Dermis blood vessel endothelial cell (primary cell): ENCODE measurements at places on chromosomes 3 and 15. TPM values are rescaled to one million over a fixed set of nuclear protein-coding genes. Genes with fewer than 3 reads are reported as not detected.

DNA sequence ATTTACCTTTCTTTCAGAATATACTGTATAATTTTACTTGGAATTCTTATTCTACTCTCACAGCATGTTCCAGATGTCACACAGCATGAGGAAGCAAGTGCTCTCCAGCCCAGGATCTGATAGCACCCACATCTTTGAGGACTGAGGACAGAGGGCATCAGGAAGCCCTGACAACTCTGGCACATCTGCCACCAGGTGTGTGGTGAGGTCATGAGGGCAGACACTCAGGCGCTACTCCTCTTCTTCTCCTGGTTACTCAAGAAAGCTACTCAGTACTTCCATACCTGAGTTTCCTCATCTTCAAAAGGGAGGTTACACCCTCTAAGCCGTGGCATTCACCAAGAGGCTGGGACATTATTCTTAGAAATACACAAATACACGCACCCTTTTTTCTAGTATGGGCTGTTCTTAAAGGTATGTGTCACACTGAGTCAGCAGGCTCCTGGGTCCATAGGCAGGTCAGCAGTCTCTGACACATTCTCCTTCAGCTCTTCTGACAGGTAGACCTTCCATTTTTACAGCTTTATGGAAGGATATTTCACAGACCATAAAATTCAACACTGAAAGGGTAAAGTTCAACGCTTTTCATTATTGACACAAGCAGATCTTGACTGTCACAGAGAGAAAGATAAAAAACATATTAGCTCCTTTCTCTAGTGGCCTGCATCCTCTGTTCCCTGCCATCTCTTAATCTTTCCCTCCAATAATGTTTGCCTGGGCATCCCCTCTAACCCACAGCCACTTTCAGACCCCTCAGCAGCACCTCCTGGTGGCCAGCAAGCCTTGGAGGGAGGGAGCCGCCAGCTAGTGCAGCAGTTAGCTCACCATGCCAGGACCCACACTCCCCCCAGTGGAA, 103.2 kb upstream of the TJP1 start:
- peak; percentile 93 for DNase-seq

DNA sequence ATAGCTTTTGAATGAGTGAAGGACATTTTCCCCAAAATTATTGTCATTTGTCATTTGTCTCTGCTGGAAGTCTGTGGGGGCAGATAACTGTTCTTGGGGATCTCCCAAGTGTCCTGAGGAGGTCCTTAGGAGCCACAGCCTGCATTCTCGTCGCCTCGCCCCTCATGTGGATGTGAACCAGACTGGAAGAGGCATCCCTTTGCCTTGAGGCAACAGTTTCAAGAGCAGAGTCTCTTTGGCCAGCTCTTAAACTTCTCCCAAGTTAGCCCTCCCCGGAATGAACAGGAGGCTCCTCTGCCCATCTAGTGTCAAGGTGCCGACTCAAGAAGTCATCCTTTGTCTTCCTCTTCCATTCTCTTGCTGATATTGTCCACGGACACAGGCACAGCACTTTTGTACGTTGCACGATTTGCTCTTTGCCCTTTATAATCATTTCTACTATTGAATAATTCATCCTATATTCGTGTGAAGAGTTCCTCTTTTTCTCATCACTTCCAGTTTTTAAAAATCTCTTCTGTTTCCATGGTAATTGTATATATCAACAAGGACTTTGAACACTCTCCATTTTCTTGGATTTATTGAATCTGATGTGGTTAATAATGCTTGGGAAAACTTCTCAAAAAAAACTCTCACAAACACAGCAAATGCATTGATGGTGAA, 40.8 kb upstream of the CD47 start:
- no peak for DNase-seq

DNA sequence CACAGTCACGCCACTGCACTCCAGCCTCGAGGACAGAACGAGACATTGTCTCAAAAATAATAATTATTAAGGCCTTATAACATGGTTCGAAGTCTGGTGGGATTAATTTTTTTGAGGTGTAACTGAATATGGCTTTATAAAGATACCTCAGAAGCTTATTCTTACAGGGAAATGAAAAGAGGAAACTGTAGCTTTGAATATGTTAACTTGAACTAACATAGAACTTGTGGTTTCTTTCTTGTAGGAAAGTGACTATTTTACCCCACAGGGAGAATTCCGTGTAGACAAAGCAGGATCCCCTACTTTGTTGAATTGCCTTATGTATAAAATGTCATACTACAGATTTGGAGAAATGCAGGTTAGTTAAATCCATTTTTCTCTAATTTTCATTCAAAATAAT, 96.3 kb downstream of the STT3B start:
- DNase-seq = no peak

DNA sequence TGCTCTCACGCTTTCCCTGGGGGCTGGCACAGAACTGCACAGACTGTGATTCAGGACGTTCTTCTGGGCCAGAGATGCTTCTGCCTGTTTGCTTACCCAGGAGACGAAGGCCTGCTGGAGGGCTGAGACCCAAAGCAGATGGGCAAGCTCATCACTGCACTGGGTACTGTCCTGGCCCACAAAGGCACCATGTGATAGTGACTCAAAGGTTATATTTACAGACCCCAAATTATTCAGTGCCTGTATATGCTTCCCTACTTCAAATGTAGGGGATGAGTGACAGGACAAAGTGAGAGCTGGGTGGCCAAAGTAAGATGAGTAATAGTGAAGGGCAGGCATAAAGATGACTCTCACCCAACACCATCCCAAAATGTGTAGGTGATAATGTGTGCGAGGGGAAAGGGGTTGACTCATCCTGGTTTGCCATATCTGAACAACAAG, 127.4 kb downstream of the WDR76 start:
- DNase-seq = no peak

GRCh38 chr3:105857601-105858000, 11.2 kb downstream of the CBLB start:
- DNase-seq = no peak

- no peak for DNase-seq
Observed at GRCh38 chr3:194874206-194874605, 188.5 kb downstream of the FAM43A start.

DNA sequence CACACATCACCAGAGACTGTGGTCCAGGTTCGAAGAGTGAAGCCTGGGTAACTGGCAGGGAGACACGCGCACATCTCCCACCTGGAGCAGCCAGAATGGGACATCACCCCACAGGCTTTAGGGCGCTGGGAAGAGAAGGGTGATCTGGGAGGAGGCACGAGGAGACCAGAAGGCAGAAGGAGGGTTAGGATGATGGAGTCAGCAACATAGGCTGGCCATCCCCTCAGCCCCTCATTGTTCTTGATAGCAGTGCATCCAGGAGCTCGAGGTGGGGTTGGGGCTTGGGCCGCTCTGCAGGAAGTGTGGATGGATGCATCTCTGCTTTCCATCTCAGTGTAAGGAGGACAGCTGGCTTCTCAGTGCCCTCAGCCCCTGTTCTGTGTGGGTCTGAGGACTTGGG, 15.2 kb downstream of the PLA2G4F start:
- no peak for DNase-seq

DNA sequence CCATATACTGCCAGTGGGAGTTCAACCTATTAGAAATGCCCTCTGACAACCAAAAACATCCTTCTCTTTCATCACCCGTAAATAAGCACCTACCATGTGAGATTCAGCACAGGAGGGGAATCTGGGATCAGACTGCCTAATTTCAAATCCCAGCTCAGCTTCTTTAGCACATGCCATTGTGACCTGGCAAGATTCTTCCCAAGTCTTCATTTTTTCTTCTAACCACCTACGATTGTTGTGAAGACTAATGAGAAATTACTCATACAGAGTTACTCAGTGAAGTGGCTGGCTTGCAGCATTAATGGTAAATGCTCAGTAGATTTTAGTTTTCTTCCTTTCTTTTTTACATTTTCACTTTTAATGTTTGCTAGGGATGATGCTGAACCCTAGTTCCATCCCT, 176.7 kb downstream of the PDZRN3 start:
- DNase-seq = no peak

DNA sequence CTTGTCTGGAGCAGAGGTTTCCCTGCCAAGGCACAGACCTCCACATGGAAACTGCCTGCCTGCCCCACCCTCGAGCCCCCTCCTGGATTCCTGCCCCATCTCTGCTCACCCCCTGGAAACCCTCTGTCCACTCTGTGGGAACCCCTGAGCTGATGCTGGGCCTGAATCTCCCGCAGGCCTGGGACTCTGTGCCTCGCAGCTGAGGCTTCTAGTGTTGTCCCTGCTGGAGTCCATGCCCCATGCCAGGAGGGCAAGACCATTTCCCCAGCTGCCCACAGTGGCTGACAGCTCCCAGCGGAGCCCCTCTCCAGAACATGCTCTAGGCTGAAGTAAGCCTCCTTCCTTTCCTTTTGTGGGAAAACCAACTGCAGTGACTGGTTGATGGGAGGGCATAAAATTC, 46.9 kb downstream of the SRGAP3 start:
- no peak for DNase-seq

GRCh38 chr3:162015856-162016255, 519.2 kb downstream of the OTOL1 start:
- DNase-seq = no peak

DNA sequence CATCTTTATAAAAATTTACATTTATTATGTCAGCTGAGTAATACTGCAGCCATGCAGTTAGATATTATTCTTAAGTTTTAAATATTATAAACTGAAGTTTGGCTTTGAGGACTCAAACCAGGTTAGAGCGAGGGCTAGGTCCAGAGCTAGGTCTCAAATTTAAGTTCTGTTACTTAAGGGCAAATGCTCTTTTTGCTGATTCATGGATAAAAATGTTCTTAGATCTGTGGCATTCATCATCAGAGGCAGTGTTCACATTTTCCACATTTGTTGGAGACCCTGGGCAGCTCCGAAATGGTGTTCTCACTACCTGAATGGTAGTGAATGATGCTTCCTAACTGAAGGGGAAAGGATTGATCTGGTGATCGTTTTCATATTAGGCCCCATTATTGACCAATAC, 121.4 kb upstream of the MB21D2 start:
- no peak for DNase-seq

GRCh38 chr3:182981038-182981380, 671 bp upstream of the DCUN1D1 start:
- DNase-seq = no peak

GRCh38 chr3:65907232-65908130, 131.2 kb downstream of the MAGI1 start:
- no peak for DNase-seq

DNA sequence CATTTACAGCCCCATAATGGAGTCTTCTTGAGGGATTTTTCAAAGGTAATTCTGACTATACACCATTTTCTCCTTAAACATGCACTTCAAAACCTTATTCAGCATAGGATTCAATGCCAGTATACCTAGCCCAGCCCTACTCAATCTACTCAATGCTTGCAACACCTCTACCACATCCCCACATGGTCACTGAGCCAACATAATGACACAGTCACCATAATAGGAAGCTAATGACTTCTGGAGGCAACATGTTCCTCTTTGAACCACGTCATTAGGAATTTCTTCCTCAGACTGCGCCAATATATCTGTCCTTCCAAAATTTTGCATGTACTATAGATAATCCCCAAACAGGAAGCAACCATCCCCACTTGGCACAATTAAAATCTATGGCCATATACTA, 153.9 kb upstream of the SETMAR start:
- DNase-seq = no peak

GRCh38 chr3:50637945-50638344, 21.0 kb downstream of the MAPKAPK3 start:
- DNase-seq = no peak

- no peak for DNase-seq
Observed at GRCh38 chr3:186697510-186697909, 19.6 kb upstream of the KNG1 start.

DNA sequence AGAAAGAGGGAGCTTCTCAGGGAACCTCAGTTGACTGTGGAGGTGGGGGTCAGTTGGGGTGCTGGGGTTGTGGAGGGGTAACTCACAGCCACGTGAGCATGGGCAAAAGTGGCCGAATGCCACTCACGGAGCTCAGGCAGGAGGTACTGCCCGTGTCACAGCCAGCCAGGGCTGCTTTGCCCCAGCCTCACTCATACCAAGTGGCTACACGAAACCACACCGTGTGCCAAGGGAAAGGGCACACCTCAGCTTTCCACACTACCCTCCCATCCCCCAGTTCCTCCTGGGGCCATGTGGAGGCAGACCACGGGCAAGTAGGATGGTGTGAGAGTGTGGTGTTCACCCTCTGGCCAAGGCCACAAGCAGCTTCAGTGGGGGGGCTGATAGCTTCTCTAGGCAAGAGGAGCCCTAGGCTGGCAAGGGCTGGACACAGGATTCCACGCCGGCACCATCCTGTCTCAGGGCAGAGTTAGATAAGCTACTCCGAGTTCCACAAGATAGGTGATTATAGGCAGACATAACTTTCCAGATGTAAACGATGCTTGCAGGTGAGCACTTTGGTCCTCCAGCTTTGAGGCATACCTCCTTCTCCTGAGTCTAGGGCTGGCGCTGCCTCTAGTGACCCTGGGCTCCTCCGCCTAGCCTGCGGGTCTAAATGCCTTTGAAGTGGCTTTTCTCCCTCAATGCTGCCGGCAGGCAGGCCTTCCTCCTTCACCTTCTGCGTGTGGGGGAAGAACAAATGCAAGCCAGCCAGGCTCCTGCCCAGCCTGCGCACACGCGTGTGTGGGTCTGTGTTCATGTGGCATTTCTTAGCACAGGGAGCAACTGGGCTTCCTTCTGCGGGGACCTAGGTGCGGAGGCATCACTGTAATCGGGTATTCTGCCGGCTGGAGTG, 25.0 kb downstream of the RGMA start:
- DNase-seq = no peak

- no peak for DNase-seq
Observed at GRCh38 chr3:48927928-48928327, 9.3 kb downstream of the ARIH2 start.

GRCh38 chr3:82462977-82463376, 701.5 kb upstream of the GBE1 start:
- no peak for DNase-seq

- no peak for DNase-seq
Observed at GRCh38 chr3:98013411-98014267, 21.5 kb downstream of the GABRR3 start.

DNA sequence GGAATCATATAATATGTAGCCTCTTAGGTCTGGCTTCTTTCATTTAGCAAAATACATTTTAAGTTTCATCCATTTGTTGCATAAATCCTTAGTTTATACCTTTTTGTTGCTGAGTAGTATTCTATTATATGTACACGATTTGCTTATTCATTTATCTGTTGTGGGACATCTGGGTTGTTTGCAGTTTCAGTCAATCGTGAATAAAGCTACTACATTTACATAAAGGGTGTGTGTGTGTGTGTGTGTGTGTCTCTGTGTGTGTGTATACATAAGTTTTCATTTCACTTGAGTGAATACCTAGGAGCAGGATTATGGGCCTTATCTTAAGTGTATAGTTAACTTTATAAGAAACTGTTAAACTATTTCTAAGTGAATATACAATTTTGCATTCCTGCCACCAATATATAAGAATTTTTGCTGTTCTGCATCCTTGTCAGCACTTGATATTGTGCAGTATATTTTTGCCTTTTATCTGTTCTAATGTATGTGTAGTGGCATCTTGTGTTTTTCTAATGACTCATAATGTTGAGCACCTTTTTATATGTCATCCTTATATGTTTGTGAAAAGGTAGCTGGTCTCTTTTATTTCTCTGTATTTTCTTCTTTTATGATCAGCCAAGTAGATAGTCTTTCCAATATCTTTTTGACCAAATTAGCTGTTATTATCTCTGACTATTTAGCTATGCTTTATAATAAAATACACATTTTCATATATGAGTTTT, 55.0 kb downstream of the GLCE start:
- DNase-seq = no peak

The ZNF385D gene
- 2.0 and 4.4 TPM in 2 replicates for total RNA-seq

The GOLGA6B gene
- total RNA-seq = not detected in 2 replicates

The ZBBX gene
- total RNA-seq = 0.05 TPM in 1 of 2 replicates, not detected in the other

The TADA3 gene
- total RNA-seq = 39.5 and 60.6 TPM in 2 replicates

The FSIP1 gene
- total RNA-seq = 0.37 and 0.85 TPM in 2 replicates

The CADPS gene
- total RNA-seq = not detected in 2 replicates
